ENCODE measurements at places on chromosomes 2 and 18.
A peak's percentile ranks its signal among the peaks of the same experiment; 100 is the strongest.

DNA sequence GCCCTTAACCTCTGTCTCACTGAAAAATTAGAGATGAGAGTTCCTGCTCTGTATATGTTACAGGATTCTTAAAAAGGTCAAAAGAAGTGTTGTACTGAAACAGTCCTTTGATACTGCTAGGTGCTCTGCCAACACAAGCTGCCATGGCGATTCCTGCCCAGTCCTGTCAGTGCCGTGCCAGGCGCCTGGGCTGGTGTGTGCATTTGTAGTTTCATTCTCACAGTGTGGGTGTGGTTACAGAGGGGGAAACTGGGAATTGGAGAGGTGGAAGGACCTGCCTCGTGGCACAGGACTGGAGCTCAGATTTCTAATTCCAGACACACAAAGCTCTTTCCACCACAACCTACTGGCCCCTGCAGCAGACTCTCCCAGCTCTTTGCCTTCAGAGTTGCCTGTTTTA, 122.3 kb upstream of the RAB6C start:
- DNase-seq: no peak

DNA sequence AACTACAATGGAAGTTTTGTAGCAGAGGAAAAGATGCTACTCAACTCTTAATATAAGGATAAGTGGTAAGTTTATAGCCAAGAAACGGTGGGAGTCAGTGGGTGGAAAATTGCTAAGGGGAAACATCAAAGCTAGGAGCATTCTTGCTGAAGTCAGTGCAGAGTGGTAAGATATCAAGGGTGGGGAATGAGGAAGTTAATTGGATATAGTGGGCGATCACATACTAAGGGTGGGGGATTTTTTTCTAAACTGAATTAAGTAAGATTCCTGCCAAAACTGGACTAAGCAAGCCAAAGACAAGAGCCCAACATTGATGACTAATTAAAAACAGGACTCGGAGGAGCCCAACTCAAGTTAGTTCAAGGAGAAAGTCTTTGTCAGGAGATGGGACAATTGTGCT, 525.4 kb downstream of the CCDC85A start:
- DNase-seq: no peak

GRCh38 chr18:49178321-49178720, 227.6 kb upstream of the SMAD7 start:
- DNase-seq: no peak

DNA sequence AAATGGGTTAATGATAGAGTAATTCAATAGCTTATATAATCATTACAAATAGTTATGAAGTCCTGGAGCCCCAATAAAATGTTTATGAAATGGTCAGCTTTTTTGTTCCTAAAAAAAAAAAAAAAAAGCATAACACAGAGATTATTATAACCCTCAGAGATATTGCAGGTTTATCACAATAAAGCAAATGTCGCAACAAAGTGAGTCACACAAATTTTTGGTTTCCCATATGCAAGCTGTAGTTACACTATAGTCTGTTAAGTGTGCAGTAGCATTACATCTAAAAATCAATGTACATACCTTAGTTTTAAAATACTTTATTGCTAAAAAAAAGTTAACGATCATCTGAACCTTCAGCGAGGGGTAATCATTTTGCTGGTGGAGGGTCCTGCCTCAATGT, 20.0 kb downstream of the WDFY1 start:
- DNase-seq: no peak

DNA sequence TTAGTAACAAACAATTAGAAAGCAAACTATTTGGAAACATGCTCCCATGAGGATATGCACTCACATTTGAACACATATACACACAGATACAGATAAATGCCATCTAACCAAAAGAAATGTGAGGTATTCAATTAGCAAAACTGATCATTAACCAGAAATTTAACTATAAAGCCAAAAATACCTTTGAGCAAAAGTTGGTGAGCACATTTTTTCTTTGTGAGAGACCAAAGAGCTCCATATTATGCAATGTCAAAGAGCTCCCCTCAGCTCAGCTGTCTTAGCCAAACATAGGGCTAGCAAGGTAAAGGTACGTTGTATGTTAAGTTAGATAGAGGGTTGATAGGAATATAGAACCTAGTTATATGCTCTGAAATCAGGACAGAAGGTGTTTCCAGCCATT, 43.8 kb downstream of the CYBRD1 start:
- no peak for DNase-seq

DNA sequence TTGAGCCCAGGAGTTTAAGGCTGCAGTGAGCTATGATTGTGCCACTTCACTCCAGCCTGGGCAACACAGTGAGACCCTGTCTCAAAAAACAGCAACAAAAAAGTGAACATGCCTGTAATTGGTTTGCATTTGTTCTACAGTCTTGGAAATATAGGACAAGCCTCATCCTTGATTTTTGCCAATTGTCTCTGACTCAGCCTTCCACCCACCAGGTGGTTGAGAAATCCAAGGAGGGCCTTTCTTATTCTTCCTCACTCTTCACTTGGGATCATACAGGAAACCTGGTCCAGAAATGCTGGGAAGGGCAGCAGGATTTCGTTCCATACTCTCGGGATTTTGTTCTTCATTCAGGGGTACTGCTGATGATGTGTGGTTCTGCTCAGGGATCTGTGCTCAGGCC, 94.6 kb downstream of the CDC42EP3 start:
- DNase-seq: no peak

GRCh38 chr2:128196026-128196425, 105.0 kb downstream of the UGGT1 start:
- DNase-seq: no peak

- DNase-seq: no peak
Observed at GRCh38 chr2:231671270-231672050, 36.9 kb upstream of the PTMA start.

DNA sequence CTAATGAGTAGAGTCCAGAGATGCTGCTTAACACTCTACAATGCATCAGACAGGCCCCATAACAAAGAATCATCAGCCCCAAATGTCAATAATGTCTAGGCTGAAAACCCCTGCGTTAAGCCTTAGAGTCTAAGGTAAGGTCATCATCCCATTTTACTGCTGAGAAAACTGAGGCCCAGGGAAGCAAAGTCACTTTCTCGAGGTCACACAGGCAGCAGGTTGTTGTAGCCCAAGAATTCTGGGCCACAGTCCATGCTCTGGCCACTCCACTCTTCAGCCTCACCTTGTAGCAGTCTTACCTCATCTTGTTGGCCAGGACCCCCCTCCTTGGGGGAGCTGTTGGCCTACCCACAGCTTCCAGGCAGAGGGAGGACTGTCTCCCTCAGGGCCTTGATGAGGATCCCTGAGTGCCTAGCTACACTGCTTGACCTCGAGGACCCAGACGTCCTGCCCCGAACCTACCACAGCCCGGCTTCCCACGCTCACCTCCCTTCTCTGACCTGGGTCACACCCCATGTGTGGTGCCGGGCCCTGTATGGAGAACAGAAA, 54.4 kb downstream of the SMAD7 start:
- DNase-seq: no peak

- peak; percentile 71 for DNase-seq
Observed at GRCh38 chr2:71930049-71930681, 217.5 kb downstream of the CYP26B1 start.

GRCh38 chr2:50143822-50144575, 887.9 kb downstream of the NRXN1 start:
- DNase-seq: peak; percentile 5

- DNase-seq: no peak
Observed at GRCh38 chr2:36002941-36003340, 352.6 kb upstream of the CRIM1 start.

DNA sequence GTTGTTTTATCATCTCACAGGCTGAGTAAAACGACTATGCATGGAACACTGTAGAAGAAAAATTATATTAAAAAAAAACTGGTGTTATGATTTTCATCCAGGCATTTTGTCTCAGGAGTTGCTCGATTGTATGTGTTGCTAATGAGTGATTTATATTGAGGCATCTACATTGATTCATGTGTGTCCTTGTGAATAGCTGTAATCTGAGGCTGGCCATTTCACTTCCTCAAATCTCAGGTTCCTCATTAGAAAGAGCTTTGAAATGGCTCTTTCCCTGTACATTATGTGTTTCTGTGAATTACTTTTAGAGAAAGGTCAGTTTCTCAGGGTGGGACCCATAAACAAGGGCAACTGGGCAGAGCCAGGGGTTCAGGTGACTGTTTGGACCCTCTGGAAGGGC, 2.3 kb downstream of the IL18R1 start:
- no peak for DNase-seq

DNA sequence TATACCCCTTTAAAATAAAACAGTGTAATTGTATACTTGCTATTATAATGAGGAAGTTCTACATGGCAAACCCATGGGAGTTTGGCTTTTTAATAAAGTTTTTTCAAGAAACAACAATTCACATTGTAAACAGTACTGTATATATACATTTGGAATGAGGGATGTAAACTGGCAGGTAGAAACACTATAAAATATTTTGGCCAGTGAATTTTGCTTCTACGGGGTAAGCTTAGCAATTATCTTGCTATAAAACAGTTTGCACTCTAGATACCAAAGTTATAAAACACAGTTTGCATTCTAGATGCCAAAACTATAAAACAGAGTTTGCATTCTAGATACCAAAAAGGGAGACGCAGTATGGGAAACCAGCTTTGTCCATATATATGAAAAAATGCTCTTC, 16.6 kb downstream of the THUMPD2 start:
- no peak for DNase-seq

- peak; percentile 83 for DNase-seq
Observed at GRCh38 chr2:151771599-151772358, 37.5 kb upstream of the NEB start.

DNA sequence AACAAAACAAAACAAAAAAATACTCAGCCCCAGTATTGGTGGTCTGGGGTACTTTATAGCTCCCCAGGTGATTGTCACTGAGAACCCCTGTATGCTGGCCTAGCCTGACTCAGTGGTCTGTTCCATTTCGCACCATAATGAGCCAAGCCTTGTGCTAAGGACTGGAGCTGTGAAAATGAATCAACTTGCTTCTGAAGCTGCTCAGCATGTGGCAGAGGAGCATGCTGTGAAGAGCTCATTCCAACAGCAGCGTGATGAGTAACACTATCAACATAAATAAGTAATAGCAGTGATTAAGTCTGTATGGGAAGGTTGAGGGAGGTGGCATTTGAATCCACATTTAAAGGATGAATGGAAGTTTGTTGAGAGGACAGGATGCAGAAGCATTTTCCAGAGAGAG, 67.2 kb upstream of the ATL2 start:
- no peak for DNase-seq

- DNase-seq: no peak
Observed at GRCh38 chr2:214519258-214519818, 108.5 kb downstream of the VWC2L start.

DNA sequence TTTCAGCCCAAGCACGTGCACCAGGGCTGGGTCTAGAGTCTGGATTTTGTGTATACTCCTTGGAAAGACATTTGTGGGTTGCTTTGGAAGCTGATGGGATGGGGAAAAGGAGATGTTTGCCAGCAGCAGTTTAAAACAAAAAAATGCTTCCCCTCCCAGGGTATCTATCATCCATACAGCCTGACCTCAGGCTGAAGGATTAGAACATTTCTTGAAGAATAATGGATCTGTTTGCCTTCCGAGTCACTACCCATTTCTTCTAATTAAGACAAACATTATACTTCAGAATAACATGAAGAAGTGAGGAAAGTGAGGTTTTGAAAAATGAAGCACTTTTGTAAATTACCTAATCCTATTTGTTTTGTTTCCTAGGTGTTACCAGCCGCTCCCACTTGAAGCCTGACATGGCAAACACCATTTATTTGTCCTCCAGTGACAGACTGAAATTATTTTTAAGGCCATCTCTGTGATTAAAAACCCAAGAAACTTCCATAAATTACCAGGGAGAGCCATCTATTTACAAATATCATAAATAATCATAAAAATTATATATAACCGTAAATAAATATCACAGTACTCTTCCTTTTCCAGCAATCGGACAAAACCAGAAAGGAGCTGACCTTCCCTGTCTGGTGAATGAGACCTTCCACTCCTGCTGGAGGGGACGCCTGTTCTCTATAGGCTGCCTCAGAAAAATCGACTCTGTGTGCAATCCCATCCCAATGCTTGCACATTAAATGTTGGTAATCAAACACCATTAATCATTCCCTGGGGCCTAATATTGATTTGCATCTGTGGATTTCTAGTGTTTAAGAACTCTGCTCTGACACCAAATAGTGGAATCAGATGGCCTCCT, 106.8 kb downstream of the C1D start:
- DNase-seq: no peak

GRCh38 chr2:174628528-174629169, 31.0 kb upstream of the WIPF1 start:
- DNase-seq: no peak

GRCh38 chr18:77039196-77040130, 93.1 kb downstream of the MBP start:
- no peak for DNase-seq
